Heart right ventricle (tissue), 16 donors: ENCODE measurements at places on chromosomes 16 and 17.

- DNase-seq = no peak
- no peaks in the 10 kb centered on the region for H3K4me1 ChIP-seq
- no peaks in the 10 kb centered on the region for H3K27me3 ChIP-seq
- no peaks in the 10 kb centered on the region for H3K36me3 ChIP-seq
- no peak overlapping the region for H3K27ac ChIP-seq
- H3K4me3 ChIP-seq = no peak overlapping the region
Observed at GRCh38 chr16:13439766-13440165, 480.2 kb upstream of the ERCC4 start.

GRCh38 chr17:18033442-18034099, 5.4 kb downstream of the ATPAF2 start:
- peaks cover 52% of the 10 kb centered on the region for H3K4me1 ChIP-seq
- no peak overlapping the region for H3K27ac ChIP-seq
- DNase-seq = peak; percentile 79

- H3K27me3 ChIP-seq = no peaks in the 10 kb centered on the region
- no peak overlapping the region for H3K27ac ChIP-seq
- H3K36me3 ChIP-seq = no peaks in the 10 kb centered on the region
- no peak overlapping the region for H3K4me3 ChIP-seq
- H3K4me1 ChIP-seq = no peaks in the 10 kb centered on the region
Observed at GRCh38 chr17:37447641-37448040, 41.0 kb downstream of the TADA2A start.

GRCh38 chr17:80397034-80397387, 18.0 kb upstream of the ENDOV start:
- H3K36me3 ChIP-seq = no peaks in the 10 kb centered on the region
- no peak for DNase-seq
- no peak overlapping the region for H3K4me3 ChIP-seq
- H3K27ac ChIP-seq = no peak overlapping the region

DNA sequence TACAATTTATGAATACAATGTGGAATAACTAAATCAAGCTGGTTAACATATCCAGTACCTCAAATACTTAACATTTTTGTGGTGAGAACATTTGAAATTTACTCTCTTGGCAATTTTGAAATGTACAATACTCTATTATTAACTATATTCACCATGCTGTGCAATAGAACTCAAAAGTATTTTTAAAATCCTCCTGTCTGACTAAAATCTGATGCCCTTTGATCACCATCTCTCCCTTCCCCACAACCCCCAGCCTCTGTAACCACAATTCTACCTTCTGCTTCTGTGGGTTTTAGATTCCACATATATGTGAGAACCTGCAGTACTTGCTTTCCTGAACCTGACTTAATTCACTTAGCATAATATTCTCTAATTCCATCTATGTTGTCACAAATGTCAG, 71.6 kb upstream of the ALOX12 start:
- H3K4me1 ChIP-seq = no peaks in the 10 kb centered on the region
- no peak overlapping the region for H3K27ac ChIP-seq
- no peak for DNase-seq
- no peak overlapping the region for H3K4me3 ChIP-seq
- no peaks in the 10 kb centered on the region for H3K36me3 ChIP-seq

DNA sequence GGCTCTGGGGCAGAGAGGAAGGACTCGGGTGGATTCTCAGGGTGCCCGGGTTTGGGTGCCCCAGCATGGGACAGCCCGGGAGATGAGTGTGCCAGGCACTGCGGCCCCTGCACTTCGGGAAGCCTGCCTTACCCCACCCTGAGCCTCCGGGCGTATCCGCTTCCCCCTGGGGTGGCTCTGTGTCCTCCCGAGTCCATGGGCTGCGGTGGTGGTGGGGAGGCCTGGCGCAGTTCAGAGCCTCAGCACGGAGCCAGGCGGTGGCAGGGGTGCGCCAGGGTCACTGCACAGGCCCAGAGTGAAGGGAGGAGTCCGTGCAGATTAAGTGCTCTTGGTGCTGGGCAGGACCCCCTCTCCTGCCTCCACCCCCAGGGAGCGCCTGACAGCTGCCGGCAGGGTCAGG, 20.7 kb downstream of the MYBBP1A start:
- peaks cover 89% of the 10 kb centered on the region for H3K4me1 ChIP-seq
- peak overlapping the region; percentile 63 for H3K27ac ChIP-seq
- no peak for DNase-seq
- no peak overlapping the region for H3K4me3 ChIP-seq
- no peaks in the 10 kb centered on the region for H3K27me3 ChIP-seq
- peaks cover 2% of the 10 kb centered on the region for H3K36me3 ChIP-seq

DNA sequence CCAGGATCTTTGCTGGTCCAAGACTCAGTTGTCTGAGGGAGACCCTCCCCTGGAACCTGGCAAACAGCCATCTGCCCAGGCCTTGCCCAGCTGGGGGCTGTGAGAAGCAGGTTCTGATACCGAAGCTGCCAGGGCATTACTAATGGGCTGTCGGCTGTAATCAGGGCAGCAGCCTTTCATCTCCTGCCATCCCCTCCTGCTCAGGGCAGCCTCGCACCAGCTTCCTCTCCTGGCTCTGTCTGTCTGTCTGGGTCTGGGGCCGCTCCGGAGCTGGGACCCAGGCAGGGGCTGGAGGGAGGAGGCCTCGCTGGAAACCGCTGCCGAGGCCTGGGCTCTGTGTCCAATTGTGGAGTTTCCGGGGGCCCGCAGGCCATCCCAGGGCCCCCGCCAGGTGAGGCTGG, 21.6 kb upstream of the BRD7 start:
- no peaks in the 10 kb centered on the region for H3K4me1 ChIP-seq
- H3K4me3 ChIP-seq = no peak overlapping the region
- H3K27ac ChIP-seq = no peak overlapping the region
- H3K36me3 ChIP-seq = no peaks in the 10 kb centered on the region
- no peaks in the 10 kb centered on the region for H3K27me3 ChIP-seq

GRCh38 chr16:70433458-70434103, 5.3 kb downstream of the ST3GAL2 start:
- no peaks in the 10 kb centered on the region for H3K36me3 ChIP-seq
- no peaks in the 10 kb centered on the region for H3K27me3 ChIP-seq
- DNase-seq = peak; percentile 54
- H3K27ac ChIP-seq = peak overlapping the region; percentile 61
- peaks cover 71% of the 10 kb centered on the region for H3K4me1 ChIP-seq
- H3K4me3 ChIP-seq = peak overlapping the region; percentile 6

- H3K4me1 ChIP-seq = no peaks in the 10 kb centered on the region
- H3K36me3 ChIP-seq = no peaks in the 10 kb centered on the region
- no peaks in the 10 kb centered on the region for H3K27me3 ChIP-seq
- no peak overlapping the region for H3K27ac ChIP-seq
- no peak overlapping the region for H3K4me3 ChIP-seq
Observed at GRCh38 chr17:59527325-59527917, 38.0 kb upstream of the DHX40 start.

- no peak for DNase-seq
- H3K36me3 ChIP-seq = no peaks in the 10 kb centered on the region
- H3K4me3 ChIP-seq = no peak overlapping the region
- no peak overlapping the region for H3K27ac ChIP-seq
- H3K27me3 ChIP-seq = no peaks in the 10 kb centered on the region
- no peaks in the 10 kb centered on the region for H3K4me1 ChIP-seq
Observed at GRCh38 chr17:43094129-43094835, 30.9 kb downstream of the BRCA1 start.

DNA sequence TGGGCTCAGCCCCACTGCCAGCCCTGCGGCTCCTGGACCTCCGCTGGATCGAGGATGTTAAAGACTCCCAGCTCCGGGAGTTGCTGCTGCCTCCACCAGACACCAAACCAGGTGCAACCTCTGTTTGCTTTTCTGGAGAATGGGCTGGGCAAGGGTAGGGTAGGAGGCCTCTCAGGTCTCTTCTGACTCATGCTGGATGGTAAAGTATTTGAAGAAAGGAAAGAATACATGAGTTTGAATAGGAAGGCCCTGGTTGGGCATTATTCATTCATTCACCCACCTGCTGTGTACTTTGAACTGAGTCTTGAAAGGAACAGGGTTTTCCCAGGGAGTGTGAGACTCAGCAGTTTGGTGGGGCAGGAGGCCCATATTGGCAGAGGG, 6.5 kb upstream of the ORAI3 start:
- no peak overlapping the region for H3K4me3 ChIP-seq
- H3K36me3 ChIP-seq = no peaks in the 10 kb centered on the region
- DNase-seq = no peak
- peaks cover 14% of the 10 kb centered on the region for H3K4me1 ChIP-seq
- no peak overlapping the region for H3K27ac ChIP-seq

- no peaks in the 10 kb centered on the region for H3K4me1 ChIP-seq
- no peak overlapping the region for H3K27ac ChIP-seq
- H3K36me3 ChIP-seq = no peaks in the 10 kb centered on the region
Observed at GRCh38 chr16:13313351-13313750, 412.0 kb downstream of the SHISA9 start.

DNA sequence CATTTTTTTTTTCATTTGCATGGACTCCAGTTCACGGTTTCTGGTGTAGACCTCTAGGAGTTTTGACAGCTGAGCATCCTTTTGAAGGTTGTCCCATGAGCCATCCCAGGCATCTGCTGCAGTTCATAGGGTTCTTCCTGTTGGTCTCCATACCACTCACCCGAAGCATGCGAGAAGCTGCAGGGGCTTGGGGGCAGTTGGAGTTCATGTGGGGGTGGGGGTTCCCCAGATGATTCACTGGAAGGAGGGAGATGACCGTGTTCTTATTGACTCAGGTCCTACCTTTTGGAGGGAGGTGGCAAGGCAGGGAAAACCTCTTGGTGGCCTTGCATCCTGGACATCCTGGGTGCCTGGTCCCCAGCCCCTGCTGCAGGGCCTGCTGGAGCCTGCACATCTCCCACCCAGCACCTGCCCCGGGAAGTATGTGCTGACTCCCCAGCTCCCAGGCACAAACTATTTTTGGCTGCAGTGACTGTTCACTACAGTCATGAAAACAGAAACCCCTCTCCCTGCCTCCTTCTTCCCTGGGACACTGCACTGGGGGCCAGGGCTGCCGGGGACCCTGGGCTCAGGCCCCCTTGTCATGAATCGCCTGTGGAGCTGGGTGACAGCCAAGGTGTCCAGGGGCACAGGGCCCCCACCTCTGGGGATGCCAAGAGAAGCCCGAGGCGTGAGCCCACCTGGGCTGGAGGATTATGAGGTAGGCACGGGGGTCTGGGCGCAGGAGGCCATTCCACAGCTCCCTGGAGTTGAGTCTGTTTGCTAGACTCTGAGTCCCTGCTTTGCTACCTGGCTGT, 64.9 kb upstream of the LGALS9 start:
- no peaks in the 10 kb centered on the region for H3K27me3 ChIP-seq
- H3K4me1 ChIP-seq = peaks cover 94% of the 10 kb centered on the region
- H3K36me3 ChIP-seq = no peaks in the 10 kb centered on the region
- H3K4me3 ChIP-seq = no peak overlapping the region

- peaks cover 24% of the 10 kb centered on the region for H3K4me1 ChIP-seq
- DNase-seq = no peak
Observed at GRCh38 chr17:37360632-37361031, 15.2 kb upstream of the C17orf78 start.

- H3K36me3 ChIP-seq = no peaks in the 10 kb centered on the region
- H3K4me3 ChIP-seq = no peak overlapping the region
- H3K27ac ChIP-seq = no peak overlapping the region
Observed at GRCh38 chr17:33154869-33155455, 138.1 kb downstream of the ASIC2 start.

DNA sequence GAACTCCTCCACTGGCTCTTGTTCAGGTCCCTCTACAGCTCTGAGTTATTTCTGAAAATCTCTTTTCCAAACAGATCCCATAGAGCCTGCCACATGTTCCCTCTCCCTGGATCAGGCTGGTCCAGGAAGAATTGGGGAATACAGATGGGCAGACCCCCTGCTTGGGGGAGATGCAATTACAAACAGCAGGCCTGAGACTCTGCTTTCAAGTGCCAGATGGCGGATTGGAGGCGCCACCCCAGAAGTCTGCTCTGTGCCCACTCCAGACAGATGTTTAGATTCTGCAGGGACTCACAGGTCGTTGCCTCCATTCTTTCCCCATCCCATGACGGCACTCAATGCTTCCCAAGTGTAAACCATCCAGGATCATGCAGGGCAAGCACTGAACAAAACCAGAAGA, 316.6 kb downstream of the SLC39A11 start:
- no peaks in the 10 kb centered on the region for H3K36me3 ChIP-seq
- H3K4me1 ChIP-seq = no peaks in the 10 kb centered on the region
- no peak overlapping the region for H3K27ac ChIP-seq
- H3K4me3 ChIP-seq = no peak overlapping the region

DNA sequence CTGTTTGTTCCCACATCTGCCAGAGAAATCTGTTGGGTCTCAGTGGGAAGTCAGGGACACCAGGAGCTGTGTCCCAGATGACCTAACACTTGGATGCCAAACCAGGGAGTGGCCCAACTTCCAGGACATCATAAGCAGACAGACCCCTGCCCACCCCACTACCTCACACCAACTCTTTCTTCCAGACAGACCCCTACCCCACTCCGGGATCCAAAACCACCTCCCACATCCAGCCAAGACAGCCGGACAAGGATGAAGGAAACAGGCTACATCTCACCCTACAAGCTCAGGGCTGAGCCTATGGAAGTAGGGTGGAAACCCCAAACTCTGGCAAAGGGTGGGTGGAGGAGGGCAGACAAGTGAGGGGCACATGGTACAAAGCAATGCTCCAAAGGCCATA, 3.6 kb downstream of the HDAC5 start:
- DNase-seq = no peak
- no peaks in the 10 kb centered on the region for H3K36me3 ChIP-seq
- peaks cover 11% of the 10 kb centered on the region for H3K4me1 ChIP-seq
- H3K27me3 ChIP-seq = no peaks in the 10 kb centered on the region

- H3K4me3 ChIP-seq = no peak overlapping the region
- H3K4me1 ChIP-seq = peaks cover 10% of the 10 kb centered on the region
- no peaks in the 10 kb centered on the region for H3K36me3 ChIP-seq
- no peak overlapping the region for H3K27ac ChIP-seq
Observed at GRCh38 chr16:86505185-86505898, 5.0 kb upstream of the FOXF1 start.

- no peaks in the 10 kb centered on the region for H3K36me3 ChIP-seq
- H3K4me3 ChIP-seq = no peak overlapping the region
- DNase-seq = peak; percentile 23
- H3K27ac ChIP-seq = no peak overlapping the region
- H3K4me1 ChIP-seq = peaks cover 12% of the 10 kb centered on the region
Observed at GRCh38 chr16:74560912-74561311, 46.0 kb downstream of the GLG1 start.

GRCh38 chr17:33464669-33465280, 171.7 kb upstream of the ASIC2 start:
- no peaks in the 10 kb centered on the region for H3K27me3 ChIP-seq
- H3K27ac ChIP-seq = no peak overlapping the region
- no peak overlapping the region for H3K4me3 ChIP-seq
- H3K4me1 ChIP-seq = no peaks in the 10 kb centered on the region

GRCh38 chr17:32803544-32803943, 73.4 kb downstream of the MYO1D start:
- H3K27ac ChIP-seq = no peak overlapping the region
- no peak for DNase-seq
- peaks cover 12% of the 10 kb centered on the region for H3K4me1 ChIP-seq
- no peak overlapping the region for H3K4me3 ChIP-seq
- H3K27me3 ChIP-seq = no peaks in the 10 kb centered on the region

GRCh38 chr16:85084841-85085510, 27.3 kb downstream of the CIBAR2 start:
- H3K4me1 ChIP-seq = no peaks in the 10 kb centered on the region
- no peak overlapping the region for H3K27ac ChIP-seq
- H3K27me3 ChIP-seq = no peaks in the 10 kb centered on the region
- H3K36me3 ChIP-seq = no peaks in the 10 kb centered on the region
- no peak overlapping the region for H3K4me3 ChIP-seq
- DNase-seq = no peak
